Hippocampal formation (tissue), 2 donors: ENCODE measurements at places on chromosomes 4 and X.

GRCh38 chr4:14681330-14681729 lies 321.0 kb upstream of the CPEB2 start:
- no peak for DNase-seq

DNA sequence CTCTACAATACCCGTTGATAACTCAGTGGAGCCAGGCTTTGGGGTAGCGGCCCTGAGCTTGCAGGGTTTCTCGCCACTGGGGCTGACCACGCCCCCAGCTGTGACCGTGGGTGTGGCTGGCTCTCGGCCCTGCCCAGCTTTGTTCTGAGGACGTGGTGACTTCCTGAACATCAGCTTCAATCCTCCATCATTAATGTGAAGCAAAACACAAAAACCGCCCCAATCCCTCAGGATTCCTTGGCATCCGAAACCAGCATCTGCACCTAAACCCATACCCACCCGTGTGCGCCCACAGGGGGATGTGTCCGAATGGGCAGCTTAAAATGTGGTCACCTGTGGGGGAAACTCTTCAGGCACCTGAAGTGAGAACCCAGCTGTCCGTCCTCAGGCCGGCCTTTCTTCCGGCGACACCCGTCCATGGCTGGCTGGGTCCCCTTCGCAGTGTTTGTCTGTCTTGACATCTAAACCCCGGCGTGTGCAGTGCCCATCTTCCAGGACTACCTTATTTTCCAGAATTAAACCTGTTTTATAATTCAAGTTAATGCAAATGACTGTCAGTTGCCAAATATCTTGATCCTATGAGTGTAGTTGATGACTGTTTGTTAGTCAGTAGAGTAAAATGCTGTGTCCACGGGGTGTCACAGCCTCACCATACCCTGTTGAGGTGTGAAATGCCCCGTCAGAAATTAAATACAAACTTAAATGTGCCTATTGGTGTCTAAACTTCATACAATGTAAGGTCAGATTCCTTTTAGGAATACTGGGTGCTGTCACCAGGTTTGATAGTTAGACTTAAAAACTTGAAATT lies 27.3 kb downstream of the NELFA start:
- DNase-seq: no peak

- no peak for DNase-seq
These were observed 36.6 kb downstream of the SAT1 start for GRCh38 chrX:23819385-23820234.

GRCh38 chr4:180423712-180424057 lies 1819.5 kb upstream of the TENM3 start:
- no peak for DNase-seq

DNA sequence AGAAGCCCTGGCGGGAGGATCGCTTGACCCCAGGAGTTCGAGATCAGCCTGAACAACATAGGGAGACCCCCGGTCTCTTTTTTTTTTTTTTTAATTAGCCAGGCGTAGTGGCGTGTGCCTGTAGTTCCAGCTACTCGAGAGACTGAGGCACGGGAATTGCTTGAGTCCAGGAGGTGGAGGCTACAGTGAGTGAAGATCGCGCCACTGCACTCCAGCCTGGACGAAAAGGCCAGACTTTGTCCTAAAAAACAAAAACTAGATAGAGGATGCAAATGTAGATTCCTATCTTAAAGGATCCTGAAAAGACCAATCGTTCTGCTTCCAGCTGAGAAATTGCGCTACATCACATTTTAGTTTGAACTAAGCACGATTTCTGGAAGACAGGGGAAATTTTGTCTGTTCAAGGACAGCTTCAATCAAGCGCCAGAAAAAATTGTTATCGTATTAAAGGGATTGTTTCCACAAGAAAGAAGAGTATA lies 627 bp upstream of the HSD17B11 start:
- no peak for DNase-seq
